ENCODE measurements at places on chromosomes 6 and 20.

- DNase-seq: no peak
These were observed 17.9 kb upstream of the RUNX2 start for GRCh38 chr6:45310118-45310788.

GRCh38 chr6:10692965-10693538 is 1.4 kb downstream of the C6orf52 start:
- DNase-seq: no peak

- DNase-seq: no peak
These were observed 142.5 kb upstream of the SPACA1 start for GRCh38 chr6:87905101-87905641.

- DNase-seq: no peak
These were observed 23.1 kb upstream of the UBE2J1 start for GRCh38 chr6:89375427-89376267.

DNA sequence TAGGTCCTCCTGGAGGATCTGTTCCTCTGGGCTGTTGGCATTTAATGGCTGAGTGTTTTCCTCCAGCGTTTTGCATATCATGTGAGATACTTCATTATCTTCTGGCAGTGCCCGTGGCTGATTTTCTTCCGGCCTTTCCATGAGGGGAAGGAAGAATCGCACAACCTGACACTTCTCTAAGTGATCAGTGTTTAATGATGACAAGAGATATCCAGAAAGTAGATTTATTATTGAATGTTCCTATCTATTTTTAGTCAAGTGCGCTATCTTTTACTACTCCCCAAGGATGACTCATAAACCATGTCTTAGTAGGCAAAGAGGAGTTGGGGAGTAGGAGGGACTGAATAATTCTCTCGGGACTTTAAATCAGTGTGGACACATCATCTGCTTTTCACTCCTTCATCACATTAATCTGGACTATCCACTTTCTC is 149.7 kb downstream of the PLCB4 start:
- no peak for DNase-seq

DNA sequence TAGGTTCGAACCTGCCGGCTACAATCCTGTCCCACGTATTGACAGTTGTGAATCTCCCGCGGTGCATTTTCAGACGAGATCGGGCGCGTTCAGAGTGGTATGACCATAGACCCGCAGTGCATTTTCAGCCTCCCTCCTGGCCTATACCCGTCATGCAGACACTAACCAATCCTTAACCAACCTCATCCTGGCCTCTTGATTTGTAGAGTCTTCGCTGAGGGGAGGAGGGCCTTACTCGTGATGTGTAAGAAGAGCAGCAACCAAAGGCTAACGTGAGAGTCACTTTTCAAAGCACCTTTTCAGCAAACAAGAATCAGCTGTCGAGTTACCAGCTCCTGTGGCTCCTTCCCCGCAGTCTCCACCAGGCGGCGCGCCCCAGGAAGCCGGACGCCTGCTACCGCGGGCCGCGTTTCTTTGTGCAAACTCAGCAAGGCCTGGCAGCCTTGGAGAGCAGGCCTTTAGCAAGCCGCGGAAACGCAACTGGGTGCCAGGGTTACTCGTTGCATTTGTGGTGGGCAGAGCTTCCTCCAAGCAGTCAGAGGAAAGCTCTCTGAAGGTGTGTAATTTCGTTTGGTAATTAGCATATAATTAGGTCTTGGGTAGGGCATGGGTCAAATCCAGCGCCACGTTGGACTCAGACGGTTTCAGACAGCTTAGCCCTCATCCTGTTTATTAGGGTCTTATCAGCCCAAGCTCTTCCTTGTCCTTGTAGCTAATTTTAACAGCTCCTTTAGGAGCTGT is 139.8 kb downstream of the OR2B2 start:
- peak; percentile 58 for DNase-seq

DNA sequence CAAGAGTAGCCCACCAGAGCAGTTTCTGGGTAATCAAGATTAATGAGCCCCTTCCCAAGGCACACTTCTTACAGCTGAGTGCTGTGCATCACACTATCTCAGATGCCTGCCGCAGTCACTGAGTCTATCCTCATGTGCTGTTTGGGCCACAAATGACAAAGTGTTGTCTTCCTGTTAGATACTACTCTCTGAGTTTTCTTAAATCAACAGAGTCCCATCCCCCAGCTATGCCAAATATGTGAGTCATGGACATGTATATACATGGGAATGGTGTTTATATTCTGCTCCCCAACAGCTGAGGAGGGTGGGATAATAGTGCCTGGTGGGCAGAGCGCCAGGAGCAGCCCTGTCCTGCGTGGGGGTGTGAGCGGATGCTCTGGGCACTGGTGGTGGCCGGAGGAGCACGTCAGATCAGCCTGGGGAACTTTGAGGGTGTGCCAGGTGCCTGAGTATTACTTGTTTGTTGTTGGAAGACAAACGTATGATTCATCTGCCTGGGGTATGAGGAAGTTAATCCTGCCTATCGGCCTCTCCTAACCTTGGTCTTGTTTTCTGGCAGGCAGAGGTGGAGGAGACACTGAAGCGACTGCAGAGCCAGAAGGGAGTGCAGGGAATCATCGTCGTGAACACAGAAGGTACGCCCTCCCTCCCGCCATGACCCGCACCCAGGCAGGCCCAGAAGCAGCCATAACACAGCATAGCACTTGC is 9.6 kb downstream of the DYNLRB1 start:
- DNase-seq: peak; percentile 22

- DNase-seq: no peak
These were observed 10.8 kb downstream of the GSTA4 start for GRCh38 chr6:52984247-52984646.

GRCh38 chr6:16851044-16851540 is 89.8 kb upstream of the ATXN1 start:
- peak; percentile 61 for DNase-seq

GRCh38 chr6:151101161-151101815 is 138.5 kb upstream of the AKAP12 start:
- DNase-seq: peak; percentile 69

DNA sequence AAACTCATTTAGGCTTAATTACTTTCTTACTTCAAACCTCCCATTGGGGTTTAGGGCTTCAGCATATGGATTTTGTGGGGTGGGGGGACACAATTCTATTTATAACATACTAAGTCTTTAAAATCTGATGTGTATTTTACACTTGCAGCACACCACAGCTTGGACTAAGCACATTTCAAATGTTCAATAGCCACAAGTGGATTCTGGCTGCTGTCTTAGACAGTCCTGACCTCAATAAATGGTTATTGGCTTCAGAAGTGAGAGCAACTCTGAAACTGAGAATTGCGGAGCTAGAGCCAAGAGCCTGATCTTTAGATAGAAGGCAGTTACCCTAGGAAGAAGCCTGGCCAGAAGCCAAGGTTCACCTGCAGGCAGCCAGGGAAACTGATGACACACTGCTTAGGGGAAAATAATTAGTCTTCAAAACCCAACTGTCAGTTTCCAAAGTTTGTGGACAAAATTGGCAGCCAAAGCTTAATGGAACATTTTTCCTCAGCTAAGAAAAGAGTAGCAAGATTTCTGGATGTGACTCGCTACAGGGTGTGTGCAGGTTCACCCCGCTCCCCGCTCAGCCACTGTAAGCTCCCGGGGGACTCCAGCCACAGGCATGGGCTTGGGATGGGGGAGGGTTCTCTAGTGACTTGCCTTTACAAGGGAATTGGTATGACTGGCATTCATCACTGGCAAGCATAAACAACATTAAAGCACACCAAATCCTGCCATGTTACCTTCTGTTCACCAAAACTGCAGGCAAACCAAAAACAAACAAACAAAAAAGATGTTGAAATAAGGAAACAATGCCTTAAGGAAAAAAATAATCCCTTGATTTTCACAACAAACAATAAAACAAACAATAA is 219.8 kb downstream of the TFAP2A start:
- no peak for DNase-seq

- no peak for DNase-seq
These were observed 22.5 kb downstream of the STAU1 start for GRCh38 chr20:49165611-49166010.

DNA sequence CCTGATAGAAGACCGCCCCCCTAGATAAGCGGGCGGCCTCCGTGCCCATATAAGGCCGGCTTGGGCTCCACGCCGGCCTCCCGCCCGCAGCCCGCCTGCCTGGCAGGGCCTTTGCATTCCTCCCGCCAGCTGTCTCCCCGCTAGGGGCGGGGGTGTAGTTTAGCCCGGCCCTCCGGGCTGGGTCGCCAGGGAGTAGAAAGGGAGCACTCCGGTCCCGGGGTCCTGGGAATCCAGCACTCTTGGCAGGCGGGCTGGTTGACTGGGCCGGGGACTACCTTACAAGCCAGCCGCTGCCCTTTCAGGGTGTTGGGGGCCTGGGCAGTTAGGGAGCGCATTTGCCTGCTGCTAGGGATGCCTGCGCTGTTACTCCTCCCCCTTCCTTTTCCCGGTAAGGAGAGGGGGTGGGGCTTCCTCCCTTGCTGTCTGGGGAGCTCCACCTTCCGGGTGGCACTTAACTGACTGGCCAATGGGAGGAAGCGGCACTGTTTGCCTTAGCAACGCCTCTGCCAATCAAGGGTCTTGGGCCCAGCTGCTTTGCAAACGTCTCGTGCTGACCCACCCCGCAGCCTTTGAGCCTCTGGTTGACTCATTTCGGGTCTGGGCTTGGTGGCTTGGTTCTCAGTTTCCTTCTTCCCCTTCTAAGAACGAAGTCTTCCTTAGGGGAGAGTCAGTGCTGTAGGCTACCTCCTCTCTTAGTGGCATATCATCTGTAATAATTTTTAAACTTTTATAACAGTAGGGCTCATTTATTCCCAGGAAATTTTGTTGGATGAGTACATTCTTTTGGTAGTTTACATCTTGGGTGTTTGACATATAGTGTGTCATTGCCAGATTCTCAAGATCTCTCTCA is 3.4 kb downstream of the SRF start:
- DNase-seq: peak; percentile 98

DNA sequence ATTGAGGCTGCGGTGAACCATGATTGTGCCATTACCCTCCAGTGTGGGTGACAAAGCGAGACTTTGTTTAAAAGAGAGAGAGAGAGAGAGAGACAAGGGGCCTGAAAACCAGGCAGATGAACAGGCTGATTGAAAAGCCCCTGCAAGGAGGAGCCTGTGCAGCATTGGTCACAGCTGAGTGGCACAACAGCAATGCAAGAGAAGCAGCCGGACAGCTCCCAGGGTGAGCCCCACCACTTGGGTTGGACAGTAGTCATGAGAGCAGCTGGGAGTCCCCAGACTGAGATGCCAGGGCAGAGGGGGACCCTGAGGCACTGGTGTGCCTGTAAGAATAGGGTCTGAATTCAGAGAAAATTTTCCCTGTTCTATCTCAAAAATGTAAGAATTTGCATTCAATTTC is 10.2 kb downstream of the DNPH1 start:
- DNase-seq: no peak

DNA sequence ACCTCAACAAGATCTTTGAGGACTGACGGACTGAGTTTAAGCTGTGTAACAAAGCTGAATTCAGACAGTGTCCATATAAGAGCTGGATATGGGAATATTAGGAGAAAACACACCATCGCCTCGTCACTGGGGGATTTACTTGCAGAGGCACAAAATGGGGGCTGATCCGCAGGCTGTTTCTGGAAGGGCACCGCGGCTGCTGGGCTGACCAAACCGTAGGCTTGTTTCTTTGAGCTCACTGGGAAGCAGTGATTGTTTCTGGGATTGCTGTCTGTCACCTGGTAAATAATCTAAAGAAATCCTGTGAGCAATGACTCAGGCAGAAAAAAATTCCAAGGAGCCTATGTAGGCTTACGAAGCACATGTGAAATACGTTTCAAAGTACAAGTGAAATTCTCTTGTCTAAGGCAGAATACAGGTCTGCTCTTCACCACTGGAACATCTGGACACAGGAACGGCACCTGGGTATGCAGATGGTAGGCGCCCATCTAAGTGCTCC is 63.9 kb upstream of the MPC1 start:
- no peak for DNase-seq
